Cardiac muscle cell (in vitro differentiated cells and primary cell): ENCODE measurements at places on chromosomes 11 and 22.

GRCh38 chr22:26414347-26414746 is 14.7 kb upstream of the ASPHD2 start:
- no peak for DNase-seq

- no peak for DNase-seq
These were observed 23.8 kb upstream of the CAPRIN1 start for GRCh38 chr11:34027516-34028408.

DNA sequence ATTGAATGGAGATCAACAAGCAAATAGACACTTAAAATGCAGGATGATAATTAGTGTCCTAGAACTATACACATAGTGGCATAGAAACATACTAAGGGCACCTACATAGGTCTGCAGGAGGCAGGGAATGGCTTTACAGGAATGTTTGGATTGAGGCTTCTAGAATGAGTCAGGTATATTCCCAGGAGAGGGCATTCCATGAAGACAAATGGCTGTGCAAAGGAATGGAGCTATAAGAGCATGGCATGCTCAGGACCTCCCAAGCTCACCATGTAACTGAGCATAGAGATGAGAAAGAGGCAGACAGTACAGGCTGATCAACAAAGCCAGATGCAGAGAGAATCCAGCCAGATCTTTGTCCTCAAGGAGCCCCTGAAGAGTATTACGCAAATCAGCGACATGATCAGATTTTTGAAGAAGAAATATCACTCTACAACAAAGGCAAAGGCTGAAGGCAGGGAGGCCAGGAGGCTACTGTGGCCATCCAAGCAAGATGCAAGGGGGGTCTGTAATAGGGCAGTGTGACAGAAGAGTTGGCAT is 211.1 kb upstream of the MTNR1B start:
- DNase-seq, result no peak

- no peak for DNase-seq
These were observed 186.9 kb downstream of the EFCAB6 start for GRCh38 chr22:43625242-43625641.

GRCh38 chr22:46469711-46470110 is 67.7 kb downstream of the CELSR1 start:
- no peak for DNase-seq

GRCh38 chr22:47278655-47279054 is 516.2 kb downstream of the TBC1D22A start:
- DNase-seq, result no peak

GRCh38 chr11:104443387-104443786 is 279.4 kb upstream of the PDGFD start:
- DNase-seq, result peak; percentile 25

- peak; percentile 32 for DNase-seq
These were observed 15.4 kb downstream of the EHD1 start for GRCh38 chr11:64862987-64863390.

GRCh38 chr11:121323046-121323607 is 30.6 kb downstream of the SC5D start:
- DNase-seq, result no peak

DNA sequence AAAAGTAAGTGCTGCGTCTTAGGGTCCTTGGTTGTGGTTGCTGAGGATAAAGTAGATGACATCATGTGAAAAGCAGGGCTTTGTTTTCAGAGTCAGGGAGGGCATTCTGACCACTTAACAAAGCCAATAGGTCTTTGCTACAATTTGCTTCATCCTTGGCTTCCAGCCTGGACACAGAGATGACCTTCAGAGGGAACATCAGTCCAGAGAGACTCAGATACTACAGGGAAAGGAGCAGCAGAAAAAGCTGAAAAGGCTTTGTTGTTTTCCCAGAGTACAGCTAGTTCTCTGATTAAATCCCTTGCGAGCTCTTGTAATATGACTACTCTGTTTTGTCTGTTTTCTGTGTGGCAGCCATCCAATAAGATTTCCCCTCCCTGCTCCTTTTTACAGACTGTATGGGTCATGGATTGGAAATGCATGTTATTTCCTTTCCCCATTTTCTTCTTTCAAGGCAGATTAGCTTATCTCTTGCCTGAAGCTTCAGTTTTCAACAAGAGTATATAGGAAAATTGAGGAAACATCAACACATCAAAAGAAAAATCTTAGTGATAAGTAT is 31.9 kb downstream of the ATG13 start:
- peak; percentile 98 for DNase-seq

DNA sequence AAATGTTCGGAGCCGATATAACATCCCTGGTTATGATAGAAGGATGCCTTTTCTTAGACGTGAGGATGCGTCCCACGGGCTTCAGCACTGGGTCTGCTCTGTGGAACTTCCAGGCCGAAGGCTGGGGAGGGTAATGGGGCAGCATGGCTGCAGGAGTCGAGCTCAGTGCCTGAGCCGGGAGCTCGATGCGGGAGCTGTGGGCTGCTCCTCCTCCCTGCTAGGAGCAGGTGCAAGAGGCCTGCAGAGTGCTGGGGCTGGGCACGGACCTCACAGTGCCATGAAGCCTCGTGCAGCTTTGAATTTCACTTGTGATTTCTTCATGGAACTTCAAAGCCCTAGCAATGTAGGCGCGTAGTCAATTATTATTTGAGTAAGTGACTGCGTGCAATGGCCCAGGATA is 6.0 kb downstream of the TUBA8 start:
- no peak for DNase-seq

- no peak for DNase-seq
These were observed 16.5 kb upstream of the PRR5 start for GRCh38 chr22:44685384-44686056.

DNA sequence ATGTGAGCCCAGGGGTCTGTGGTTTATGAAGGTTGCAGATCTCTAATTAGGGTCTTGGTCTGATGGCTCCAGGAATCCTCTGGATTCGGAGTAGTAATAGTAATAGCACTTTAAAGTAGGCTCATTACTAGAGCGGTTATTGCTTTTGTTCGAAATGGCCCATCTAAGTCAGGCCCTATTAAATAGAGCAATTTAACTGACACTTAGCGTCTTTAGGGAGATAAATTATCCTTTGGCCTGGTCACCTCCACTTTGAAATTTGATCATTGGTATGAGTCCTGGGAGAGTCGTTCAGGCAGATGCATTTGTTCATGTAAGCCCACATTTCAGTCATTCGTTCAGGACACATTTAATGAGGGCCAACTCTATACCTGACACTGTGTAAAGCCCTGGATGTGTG is 54.8 kb downstream of the LDLRAD3 start:
- no peak for DNase-seq

DNA sequence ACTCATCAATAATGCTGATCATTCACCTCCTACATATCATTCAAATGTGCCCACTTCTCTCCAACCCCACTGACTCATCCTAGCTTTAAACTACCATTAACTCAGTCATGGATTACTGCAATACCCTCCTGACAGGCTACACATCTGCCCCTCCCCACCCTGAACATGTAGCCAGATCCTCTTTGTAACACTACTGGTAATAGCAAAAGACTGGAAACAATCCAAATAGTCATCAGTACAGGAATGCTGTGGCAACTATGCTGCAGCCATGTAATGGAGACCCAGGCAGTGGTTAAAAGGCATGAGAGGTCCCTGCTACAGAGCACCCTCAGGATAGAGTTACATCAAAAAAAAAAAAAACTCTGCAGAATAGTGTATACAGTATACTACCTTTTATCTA is 16.6 kb downstream of the SLC43A3 start:
- DNase-seq, result peak; percentile 60

GRCh38 chr11:16321148-16321547 is 35.2 kb downstream of the SOX6 start:
- no peak for DNase-seq

DNA sequence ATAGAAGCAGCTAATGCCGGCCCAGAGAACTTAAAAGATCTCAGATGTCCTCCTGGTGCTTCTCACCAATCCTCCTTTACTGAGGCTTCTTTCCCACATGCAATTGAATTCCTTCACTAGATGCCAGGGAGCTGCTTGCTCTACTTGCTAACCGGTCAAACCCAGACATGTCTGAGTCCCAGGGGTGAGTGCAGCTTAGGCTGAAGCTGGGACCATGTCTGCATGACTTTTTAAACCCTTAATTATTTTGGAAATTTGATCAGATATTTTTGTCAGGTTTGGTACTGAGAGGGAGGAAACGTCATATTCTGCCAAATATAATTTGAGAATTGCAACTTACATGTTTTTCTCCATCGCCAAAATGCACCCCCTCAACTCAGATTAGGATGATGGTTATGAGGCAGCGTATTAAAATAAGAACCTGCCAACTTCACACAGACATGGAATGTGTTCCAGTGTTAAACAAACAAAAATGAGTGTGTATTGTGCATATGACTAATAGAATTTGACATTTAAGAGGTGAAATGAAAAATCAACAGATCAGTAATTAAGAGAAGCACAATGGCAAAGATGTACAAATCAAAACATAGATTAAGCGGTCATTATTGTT is 529.5 kb downstream of the ETS1 start:
- DNase-seq, result no peak

GRCh38 chr11:65576867-65577755 is 1.3 kb downstream of the EHBP1L1 start:
- DNase-seq, result peak; percentile 51

DNA sequence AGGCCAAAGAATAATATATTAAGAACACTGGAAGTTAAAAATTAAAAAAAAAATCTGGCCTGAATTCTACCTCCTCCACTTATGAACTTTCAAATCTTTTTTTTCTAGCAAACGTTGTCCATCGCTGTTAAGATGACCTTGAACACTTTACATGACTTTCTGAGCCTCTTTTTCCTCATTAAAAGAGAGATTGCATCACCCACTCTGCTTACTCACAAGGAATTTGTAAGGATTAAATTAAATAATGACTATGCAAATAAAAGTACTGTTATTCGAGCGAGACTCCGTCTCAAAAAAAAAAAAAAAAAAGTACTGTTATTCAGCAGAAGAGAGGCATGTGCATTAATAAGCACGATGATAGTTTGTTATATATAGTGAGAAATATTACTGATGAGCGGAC is 285.1 kb upstream of the CCDC90B start:
- peak; percentile 19 for DNase-seq

DNA sequence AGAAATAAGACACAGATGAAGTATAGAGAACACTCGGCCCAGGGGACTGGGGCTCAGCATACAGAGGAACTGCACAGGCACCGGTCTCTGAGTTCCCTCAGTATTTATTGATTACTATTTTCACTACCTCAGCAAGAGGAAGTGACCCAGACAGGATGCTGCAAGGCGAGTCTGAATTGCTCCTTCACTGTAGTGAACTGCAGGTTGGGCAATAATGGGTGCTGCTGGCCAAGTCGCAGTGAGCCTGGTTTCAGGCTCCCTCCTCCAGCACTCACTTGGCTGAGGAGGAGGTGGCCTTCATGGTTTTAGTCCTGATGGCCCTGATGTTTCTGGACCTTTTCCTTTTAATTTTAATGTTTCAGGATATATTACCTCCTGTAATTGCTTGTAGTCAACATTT is 10.4 kb downstream of the OR52K2 start:
- DNase-seq, result no peak

DNA sequence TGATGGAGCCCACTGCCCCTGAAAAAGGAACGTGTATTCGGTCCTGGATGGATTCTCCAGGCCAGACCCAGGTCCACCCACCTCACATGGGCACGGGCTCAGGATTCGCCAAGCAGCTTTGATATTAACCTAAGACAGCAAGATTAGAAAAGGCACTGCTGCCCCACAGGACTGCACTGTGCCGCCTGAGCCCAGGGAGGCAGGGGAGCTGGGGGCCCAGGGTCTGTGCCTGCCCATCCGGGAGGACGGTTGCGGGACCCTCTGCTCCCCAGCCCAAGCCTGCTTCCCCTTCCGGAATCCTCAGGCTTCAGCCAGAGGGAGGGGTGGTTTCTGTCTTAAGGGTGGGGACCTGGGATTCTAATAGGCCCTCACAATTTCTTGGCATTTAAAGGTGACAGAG is 13.5 kb upstream of the VSIG10L2 start:
- DNase-seq, result no peak

DNA sequence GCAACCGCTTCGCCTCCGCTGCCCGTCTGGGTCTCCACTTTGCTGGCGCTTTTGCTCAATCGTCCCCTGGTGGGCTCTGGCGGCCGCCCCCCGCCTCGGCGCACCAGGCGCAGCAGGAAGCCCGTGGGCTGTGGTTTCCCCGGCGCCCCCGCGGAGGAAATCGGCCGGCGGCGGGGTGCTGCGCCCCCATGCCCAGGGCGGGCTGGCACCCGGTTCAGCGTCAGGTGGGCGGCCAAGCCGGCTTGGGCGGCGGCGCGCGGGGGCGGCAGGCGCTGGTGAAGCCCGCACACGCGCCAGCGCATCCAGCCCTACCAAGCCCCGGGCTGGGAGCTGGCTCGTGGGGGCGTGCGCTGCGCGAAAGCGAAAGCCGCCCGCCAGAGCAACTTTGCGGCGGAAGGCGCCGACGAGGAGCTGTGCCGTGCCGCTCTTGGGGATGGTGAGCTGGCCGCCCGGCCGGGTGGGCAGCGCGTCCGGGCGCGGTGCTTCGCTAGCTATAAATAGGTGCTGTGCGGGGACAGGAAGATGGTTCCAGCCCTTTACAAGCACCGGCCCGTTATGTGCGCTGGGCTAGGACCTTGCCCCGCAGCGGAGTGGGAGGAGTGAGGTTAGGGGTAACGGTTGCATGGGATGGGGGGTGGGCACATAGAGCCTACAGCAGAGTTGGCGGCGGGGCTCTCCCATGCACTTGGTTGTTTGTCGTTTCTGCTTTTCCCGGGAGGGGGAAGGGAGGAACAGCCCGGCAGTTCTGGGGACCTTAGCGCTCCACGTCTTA is 25.0 kb upstream of the SUSD2 start:
- DNase-seq, result peak; percentile 72

GRCh38 chr11:134386945-134387344 is 25.1 kb downstream of the B3GAT1 start:
- DNase-seq, result no peak

- DNase-seq, result peak; percentile 71
These were observed 9.1 kb downstream of the SELENOO start for GRCh38 chr22:50209893-50210292.

DNA sequence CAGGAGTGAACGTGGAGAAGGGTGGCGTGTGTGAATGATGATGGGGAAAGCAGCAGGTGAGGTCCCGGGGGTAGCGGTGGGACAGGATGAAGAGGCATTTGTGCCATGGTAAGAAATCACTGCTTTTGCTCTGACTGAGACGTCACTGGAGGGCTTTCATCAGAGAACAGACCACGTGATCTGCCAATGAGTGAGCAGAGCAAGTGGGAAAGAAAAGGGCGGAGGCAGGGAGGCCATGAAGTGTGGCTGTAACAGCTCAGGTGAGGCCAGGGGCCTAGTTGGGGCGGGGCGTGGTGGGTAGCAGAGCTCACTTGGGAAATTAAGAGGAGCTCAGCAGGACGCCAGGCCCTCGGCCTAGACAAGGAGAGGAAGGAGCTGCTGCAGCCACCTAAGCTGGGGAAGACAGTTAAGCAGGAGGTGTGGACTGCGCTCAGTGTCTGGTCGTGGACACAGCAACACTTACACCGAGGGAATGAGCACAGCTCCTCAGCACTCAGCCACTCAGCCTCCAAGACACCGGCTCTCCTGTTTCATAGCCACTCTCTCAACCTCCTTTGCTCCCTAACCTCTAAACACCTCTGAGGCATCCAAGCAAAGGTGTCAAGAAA is 14.1 kb upstream of the TMEM121B start:
- DNase-seq, result no peak

GRCh38 chr11:103183981-103184611 is 74.9 kb downstream of the DYNC2H1 start:
- peak; percentile 4 for DNase-seq

GRCh38 chr11:34643311-34643710 is 22.4 kb downstream of the EHF start:
- no peak for DNase-seq

- no peak for DNase-seq
These were observed 7.9 kb downstream of the SF3A1 start for GRCh38 chr22:30348809-30349208.
